ENCODE measurements at places on chromosomes 2 and 18.

GRCh38 chr2:174835797-174836255 lies 71.6 kb upstream of the CHRNA1 start:
- no peak for DNase-seq

- no peak for DNase-seq
Measured at GRCh38 chr2:101897301-101897700, 94.5 kb upstream of the IL1R2 start.

GRCh38 chr18:41940506-41941215 lies 14.4 kb upstream of the PIK3C3 start:
- no peak for DNase-seq

GRCh38 chr2:186709529-186710450 lies 15.9 kb downstream of the FAM171B start:
- DNase-seq = no peak

DNA sequence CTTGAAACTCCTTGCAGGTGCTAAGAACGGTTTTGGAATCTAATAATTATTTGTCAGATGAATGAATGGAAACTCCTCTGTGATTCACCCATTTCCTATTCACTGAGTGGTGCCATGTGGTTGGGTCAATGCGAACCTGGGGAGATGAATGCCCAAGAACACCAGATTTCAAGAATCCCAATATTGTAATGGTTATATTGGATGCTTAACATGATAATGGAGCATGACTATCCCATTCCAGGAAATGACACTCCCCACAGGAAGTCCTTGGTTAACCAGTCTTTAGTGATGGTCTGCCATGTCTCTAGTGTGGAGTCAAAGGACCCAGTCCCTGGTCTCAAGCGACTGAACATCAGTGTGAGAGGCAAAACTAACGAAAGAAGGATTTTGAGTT lies 67.9 kb upstream of the ST3GAL5 start:
- no peak for DNase-seq

DNA sequence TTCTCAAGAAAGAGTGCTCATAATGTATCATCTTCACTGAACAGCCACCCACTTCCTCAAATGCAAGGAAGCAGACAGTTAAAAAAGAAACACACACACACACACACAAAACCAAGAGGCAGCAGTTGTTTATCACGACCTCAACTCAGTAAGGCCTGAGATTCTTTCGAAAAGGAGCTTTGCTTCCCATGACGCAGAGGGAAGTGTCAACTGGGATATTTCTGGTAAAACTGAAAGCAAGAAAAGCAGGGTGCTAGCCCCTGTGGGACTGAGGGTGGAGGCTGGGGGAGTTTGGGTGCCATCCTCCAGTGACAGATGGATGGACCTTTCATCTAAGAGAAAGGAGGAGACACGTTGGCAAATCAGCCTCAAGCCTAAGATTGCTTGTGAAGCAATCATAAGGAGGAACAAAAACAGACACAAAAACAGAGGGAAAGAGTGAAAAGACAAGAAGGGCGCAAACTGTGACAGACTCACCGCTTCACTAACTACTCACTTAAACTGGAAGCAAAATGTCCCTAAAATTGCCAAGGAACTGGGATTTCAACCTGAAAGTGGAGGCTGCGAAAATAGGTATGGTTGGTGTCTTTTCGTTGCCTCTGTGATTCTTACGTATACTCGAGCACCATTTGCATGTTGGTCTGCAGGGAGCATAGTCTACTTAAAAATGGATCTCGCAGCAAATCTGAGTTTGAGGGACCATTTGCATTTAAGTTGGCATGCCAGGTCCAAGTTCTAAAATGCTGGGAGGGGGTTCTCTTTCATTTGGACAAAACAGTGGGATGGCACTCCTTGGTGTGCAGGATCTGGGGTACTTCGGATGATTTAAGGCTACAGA lies at the start of gene ARHGAP25:
ARHGAP25 (plus strand) TSS at position 124 of the 838 bp plus-strand sequence; CDS start at position 513, 389 bp downstream.
- DNase-seq = no peak

GRCh38 chr18:10504723-10505122 lies 21.1 kb upstream of the NAPG start:
- no peak for DNase-seq

DNA sequence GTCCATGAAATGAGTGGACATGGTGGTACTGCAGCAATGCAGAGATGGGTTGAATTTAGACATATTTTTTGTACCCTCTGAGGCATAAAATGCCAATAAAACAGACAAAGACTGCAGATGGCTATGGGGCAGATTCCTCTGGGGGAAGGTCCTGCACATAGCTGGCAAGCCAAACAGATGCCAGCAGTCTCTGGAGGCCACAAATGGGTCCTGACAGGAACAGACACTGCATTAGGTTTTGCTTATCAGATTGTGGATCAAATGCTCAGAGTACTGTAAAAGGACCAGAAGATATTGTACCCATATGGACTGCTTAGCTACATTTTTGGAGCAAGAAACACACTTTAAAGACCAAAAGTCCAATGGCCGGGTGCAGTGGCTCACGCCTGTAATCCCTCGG lies 40.9 kb upstream of the ORC2 start:
- no peak for DNase-seq

GRCh38 chr18:44857744-44858491 lies 177.2 kb downstream of the SETBP1 start:
- DNase-seq = no peak

GRCh38 chr2:241635756-241636155 lies 1.2 kb downstream of the THAP4 start:
- no peak for DNase-seq

GRCh38 chr18:75377258-75377657 lies 50.2 kb downstream of the SMIM21 start:
- no peak for DNase-seq

DNA sequence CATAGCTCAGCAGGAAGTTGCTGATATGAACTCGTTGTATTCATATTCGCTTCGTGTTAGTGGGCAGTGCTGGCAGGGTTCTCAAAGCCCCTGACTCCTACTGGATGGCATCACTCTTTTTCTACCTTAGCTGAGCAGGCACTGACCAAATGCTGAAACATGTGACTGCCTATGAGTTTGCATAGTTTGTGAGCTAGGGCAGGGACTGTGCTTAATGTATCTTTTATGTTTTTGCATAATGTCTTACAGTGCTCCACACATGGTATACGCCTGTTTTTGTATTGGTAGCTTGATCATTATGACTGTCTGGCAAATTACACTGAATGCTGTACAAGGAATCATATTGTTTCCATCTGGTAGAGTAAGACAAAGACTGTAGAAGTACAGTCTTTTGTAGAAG lies 305.3 kb downstream of the PARD3B start:
- no peak for DNase-seq
